ENCODE measurements at places on chromosomes 1 and 21.

GRCh38 chr1:98084188-98084587 lies 163.4 kb upstream of the DPYD start:
- DNase-seq, result no peak

GRCh38 chr1:248926401-248927182 lies 20.6 kb downstream of the PGBD2 start:
- no peak for DNase-seq

- DNase-seq, result no peak
Measured at GRCh38 chr1:145997718-145998023, 1.3 kb upstream of the TXNIP start.

DNA sequence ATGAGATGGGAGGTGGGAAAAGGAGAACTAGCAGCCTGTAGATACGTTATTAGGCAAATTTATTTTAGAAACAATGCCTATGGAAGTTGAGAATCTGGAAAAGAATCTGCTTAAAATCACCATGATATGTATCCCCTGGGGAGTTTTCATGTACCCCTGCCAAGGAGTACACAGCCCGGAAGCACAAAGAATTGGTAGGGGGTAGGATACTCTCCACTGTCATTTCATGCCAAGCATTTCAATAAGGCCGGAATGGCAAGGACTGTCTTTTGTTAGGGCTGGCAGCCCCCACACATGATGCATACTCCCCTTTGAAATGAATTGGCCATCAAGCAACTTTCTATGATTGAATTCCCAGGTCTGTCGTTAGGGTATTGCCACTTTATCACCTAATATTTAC lies 111.5 kb upstream of the APP start:
- DNase-seq, result no peak

Data from body of pancreas (tissue), 4 donors.